ENCODE measurements at places on chromosomes 11 and 22. TPM values are rescaled to one million over a fixed set of nuclear protein-coding genes. Genes with fewer than 3 reads are reported as not detected.
A peak's percentile ranks its signal among the peaks of the same experiment; 100 is the strongest.

- no peak for DNase-seq
These were observed 48.3 kb downstream of the QSER1 start for GRCh38 chr11:32940865-32941264.

DNA sequence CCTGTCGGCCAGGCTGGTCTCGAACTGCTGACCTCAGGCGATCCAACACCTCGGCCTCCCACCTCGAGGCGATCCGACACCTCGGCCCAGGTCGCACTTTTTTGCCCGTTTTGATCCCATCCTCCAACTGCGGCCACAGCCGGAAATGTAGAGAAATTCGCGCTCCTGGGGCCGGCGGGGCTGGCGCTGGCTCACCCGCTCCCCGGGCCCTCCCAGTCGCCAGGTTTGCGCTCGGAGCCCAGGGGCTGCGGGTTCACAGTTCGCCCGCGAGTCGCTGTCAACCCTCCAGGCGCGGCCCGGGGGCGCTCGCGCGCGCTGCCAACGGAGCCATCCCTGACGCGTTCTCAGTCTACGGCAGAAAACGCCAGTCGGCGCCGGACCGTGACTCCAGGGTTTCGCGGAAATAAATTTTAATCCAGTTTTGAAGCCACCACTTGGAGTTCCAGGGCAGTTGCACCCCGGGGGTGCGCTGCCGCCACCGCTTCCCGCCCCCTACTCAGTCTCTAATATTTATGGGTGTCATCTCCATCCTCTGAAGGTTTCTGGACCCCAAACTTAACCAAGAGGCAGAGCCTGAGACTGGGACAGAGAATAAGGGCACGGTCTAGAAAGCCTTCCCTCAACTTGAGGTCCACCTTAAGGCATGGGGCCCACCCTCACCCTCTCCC is 1.5 kb upstream of the KLHDC7B start:
- DNase-seq: peak; percentile 74

C11orf97 gene
- total RNA-seq: not detected

NCF4 gene
- total RNA-seq: 3.7 TPM

DNA sequence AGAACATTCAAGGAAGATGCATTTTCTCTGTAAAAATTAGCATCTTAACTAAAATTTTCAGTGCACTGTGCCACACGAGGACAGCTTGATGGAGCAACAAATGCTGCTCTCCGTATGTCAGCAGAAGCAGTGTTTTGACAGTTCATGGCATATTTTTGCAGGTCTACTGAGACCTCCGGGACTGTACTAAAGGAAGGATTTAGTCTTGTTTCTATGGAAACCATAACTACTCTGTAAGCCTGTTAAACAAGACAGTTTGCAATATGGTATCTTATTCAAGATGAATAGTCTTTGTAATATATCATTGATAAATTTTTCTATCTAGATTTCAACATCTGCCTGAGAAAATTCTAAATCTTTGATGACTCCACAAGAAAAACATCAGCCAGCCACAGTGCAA is 184.0 kb upstream of the GUCY1A2 start:
- no peak for DNase-seq

DNA sequence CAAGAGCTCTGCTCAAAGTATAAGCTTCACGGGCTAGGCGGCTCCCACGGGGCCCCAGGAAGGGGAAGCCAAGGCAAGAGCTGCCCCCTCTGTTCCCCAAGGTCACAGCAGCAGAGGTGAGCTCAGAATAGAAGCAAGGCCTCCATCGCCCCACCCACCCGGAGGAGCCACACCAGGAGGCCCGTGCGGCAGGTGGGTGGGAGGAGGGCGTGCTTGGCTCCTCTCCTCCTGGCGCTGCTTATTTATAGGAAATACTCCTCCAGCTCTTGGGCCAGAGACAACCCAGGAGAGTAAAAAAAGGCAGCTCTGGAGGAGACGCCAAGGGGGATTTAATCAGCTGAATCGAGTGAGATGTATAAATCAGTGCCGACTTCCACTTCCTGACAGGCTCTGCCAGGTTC is 87.8 kb downstream of the FEZ1 start:
- DNase-seq: no peak

GRCh38 chr11:18958221-18958910 is 19.2 kb upstream of the MRGPRX1 start:
- DNase-seq: no peak

RCOR2 gene
- total RNA-seq: not detected

GRCh38 chr22:44581096-44581435 is 83.0 kb upstream of the RTL6 start:
- DNase-seq: no peak

DNA sequence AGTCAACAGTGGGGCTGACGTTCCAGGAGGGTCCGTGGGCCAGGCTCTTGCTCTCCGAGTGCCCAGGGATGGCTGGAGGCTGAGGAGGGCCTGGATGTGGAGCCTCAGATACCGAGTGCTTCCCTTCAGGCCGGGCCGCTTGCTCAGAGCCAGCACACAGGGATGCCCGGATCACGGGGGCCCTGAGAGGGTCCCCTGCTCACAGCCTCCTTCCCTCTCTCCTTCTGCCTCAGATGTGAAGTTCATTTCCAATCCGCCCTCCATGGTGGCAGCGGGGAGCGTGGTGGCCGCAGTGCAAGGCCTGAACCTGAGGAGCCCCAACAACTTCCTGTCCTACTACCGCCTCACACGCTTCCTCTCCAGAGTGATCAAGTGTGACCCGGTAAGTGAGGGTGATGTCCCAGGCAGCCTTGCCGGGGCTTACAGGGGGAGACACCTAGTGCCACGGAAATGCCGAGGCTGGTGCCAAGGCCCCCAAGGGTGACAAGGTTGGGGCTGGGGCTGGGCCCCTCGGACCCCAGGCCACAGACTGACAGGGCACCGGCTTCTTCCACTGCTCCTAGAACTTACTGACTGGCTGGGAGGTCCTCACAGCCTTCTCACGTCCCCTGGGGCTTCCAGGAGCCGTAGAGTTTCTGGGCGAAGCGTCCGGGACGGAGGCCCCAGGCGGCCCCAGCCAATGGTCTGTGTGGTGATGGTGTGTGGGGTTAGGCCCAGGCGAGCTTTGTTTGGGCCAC is 7.0 kb downstream of the CCND1 start:
- DNase-seq: no peak

JHY gene
- 11.8 TPM for total RNA-seq

DNA sequence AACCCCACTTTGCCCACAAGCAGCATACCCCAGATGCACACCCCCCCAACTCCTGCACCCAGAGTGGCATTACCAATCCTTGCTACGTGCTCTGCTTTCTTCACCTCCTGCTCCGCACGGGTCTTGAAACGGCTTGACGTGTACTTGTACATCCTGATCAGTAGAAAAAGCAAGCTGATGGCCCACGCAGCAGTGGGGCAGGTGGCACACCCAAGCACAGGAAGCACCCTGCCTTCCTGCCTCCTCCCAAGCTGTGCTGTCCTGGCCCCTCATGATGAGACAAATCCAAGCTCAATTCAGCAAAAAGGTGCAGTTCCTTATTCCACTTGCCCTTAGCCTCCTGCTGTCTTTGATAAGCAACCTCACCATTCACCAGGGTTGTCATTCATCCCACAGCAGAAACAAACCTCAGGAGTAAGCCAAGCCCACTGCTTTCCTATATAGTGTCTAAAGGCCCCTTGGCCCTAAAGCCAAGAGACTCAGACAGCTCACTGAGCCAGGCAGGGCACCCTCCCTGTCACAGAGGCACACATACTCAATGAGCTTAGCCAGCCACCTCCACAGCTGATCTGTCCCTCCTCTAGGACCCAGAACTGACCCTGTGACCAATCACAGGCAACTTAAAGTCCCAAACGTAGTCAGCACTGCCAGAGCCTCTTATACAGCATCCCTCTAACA is 27.8 kb downstream of the MORC2 start:
- DNase-seq: no peak

DNA sequence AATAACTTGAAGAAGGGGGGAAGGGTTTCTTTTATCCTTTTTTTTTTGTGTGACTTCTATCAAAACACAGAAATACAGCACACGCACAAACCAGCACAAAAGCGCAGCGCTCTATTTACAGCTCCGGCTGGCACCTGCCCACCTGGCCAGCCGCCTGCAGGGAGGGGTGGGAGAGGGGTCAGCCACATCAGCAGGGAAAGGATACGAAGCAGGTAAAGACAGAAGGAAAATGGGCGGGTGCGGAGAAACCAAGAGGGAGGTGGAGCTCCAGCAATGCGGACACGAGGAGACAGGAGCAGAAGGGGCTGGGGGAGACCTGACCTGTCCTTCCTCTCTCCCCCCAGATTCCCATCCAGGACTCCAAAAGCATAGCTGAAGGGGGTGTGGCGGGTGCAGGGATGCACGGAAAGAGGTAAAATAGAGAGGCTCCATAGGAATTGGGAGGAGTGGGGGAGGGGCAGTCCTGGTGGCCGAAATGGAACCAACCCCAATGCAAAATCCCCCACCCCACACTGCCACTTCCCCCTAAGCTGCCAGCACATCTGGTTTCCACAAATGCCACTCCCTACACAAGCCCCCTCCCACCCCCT is 14.1 kb downstream of the CXCR5 start:
- DNase-seq: no peak

DNA sequence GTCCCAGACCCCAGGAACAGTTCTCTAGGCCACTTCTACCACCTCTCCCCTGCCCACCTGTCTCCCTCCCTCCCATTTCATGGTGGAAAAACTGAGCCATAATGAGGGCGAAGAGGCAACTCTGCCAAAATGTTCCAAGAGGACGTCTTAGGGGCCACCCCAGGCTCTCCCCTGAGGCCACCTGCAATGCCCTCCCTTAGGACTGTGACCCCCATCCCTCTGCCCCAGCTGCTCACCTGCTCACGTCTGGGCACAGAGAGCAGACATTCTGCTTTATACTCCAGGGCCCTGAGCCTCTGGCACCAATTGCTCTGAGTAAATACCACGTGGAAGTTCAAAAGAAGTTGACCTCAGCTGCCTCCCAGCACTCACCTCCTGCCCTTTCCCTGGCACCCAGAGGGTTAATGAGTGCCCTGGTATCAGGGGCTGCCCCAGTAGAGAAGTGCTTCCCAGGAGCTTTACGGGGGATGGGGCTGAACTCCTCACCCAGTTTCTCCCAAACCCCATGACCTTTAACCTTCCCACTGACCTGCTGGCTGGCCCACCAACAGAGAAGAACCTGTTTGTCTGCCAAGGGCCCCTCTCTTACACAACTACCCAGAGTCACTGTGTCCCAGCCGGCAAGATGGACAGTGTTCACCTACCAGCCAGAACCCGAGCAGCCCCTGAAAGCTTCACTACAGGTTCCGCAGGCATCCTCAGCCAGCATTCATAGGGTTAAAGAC is 627 bp upstream of the APOA5 start:
- no peak for DNase-seq

GRCh38 chr11:124983674-124984511 is 29.9 kb downstream of the CCDC15 start:
- no peak for DNase-seq

TMPRSS4 gene
- total RNA-seq: not detected

DNA sequence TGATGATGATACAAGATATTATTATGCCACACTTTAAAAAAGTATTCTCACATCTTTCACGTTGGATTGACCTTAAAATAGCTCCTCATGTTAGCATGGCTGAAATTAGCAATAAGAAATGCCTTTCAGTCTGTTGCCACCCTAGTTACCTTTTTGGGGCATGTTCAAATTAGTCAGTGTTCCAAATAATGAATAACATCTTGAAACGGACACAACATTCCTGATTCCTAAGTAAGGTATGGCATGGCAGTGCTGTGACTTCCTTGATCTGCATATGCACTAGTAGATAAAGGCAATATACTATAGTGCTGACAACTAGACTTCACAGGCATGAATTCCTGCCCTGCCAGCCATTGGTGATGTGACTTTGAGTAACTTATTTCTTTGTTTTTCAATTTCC is 914.5 kb downstream of the METTL15 start:
- no peak for DNase-seq

DNA sequence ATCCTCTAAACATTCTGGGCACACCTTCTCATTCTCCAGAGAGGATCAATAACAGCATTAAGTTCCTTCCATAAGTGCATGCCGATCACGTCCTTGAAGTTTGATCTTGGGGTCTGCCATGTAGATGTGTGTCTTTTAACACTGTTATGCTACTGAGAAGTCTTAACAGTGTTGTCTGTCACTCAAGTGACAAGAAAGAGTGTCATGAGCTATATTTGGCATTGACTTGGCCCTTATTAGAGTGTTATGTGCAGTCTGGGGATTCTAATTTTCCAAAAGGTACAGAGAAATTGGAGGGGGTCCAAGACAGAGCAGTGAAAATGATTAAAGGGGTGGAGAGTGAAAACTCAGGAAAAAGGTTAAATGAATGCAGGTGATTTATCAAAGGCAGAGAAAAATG is 107.1 kb upstream of the OPCML start:
- DNase-seq: no peak

UPK3A gene
- 2.6 TPM for total RNA-seq

GRCh38 chr22:50207383-50208140 is 6.8 kb downstream of the SELENOO start:
- no peak for DNase-seq

- DNase-seq: no peak
These were observed 168.8 kb upstream of the SYT13 start for GRCh38 chr11:45454917-45455401.

SRSF8 gene
- total RNA-seq: 51.2 TPM

DNA sequence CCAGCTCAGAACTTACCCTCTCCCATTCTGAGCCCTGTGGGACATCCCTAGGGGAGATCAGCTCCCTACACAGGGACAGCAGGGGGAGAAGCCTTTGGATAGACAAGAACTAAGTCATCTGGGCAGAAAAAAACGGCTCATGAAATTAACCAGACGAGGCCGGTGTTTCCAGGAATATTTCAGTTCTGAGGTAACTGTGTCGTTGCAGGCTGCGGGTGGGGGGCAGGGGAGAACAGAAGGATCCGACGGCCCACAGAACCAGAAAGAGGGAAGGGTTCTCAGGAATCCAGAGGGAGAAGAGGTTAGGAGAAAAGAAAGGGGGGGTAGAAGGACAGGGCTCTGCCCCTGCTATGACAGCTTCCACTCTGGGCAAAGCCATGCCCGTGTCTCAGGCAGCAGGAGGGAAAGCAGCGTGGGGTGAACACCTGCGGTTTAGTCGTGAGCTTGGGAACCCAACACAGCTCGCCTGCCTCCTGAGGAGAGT is 3.6 kb downstream of the CLCF1 start:
- peak; percentile 76 for DNase-seq

DNA sequence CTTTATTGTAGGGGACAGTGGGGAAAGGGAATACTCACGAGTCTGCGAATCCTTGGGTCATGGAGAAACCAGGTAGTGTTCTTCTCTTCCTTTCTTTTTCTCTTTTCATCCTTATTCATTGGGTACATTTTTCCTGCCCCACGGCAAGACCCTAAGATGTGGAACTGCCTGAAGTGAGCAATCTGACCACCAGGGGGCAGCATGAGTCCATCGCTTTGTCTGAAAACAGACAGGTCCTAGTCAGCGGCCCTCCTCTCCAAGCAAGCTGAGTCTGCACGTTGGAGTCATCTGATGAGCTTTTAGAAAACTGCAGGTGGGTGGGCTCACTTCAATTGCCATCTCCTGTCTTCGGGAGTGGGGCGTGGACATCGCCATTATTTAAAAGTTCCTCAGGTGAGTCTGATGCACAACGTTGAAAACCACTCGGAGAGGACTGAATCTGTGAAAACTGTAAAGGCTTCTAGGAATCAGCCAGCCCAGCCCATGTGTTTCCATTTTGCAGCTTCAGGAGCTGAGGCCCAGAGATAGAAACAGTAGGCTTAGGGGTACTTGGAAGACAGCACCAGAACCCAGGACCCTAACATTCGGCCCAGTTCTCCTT is 34.0 kb upstream of the FBXO3 start:
- DNase-seq: peak; percentile 80

GRCh38 chr11:61098778-61099177 is 3.5 kb upstream of the CD5 start:
- DNase-seq: no peak
